HCT116 (cell line): ENCODE measurements at places on chromosomes 5 and 9.
A peak's percentile ranks its signal among the peaks of the same experiment; 100 is the strongest.

- DNase-seq, result no peak
Measured at GRCh38 chr5:174064171-174064570, 18.7 kb downstream of the NSG2 start.

- no peak for DNase-seq
Measured at GRCh38 chr5:39455645-39456044, 30.9 kb upstream of the DAB2 start.

GRCh38 chr5:142314606-142315005 lies 10.2 kb downstream of the SPRY4 start:
- no peak for DNase-seq

DNA sequence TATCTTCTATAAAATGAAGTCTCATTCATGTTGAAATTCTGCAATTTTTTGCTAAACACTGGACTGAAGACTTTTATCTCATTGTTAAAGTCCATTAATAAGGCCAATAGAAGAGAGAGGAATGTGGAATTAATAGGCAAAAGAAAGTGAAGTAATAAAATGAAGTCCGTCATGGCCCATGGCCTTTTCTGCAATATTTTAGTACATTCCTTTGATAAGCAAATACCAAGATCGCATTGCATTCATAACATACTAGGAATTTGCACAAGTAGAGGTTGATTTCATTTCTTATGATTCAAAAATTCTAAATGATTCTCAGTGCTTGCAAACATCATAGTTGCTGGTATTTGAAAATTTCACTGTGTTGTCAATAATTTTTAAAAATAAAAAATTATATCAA lies 664.0 kb downstream of the NR2F1-AS1 start:
- no peak for DNase-seq

GRCh38 chr5:86675311-86675710 lies 57.6 kb downstream of the COX7C start:
- no peak for DNase-seq

- DNase-seq, result no peak
Measured at GRCh38 chr9:90062982-90063381, 458.2 kb downstream of the GADD45G start.

DNA sequence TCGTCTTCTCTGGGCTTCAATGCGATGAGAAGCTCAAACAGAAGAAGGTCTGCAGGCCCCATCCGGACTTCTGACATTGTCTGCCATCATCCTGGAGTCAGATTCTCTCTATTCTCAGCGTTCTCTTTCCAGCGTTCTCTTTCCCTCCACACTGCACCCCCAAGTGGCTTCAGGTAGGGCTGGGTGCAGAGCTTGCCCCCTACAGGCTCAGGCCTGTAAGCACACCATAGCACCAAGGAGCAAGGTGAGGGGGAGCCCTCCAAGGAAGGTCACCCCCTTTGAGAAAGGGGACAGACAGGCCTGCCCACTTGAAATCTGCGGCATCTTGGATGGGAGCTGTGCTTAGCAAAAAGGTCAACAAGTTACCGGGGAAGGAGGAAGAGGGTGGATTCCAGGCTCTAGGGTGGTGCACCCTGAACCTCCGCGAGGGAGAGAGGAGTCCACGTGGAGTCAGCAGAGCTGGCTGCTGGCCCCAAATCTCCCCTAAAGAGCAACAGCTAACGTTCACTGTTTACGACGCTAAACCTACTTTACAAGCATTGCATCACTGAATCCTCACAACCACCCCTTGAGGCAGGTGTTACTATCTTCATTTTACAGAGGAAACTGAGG lies 27.5 kb downstream of the GPX3 start:
- no peak for DNase-seq

DNA sequence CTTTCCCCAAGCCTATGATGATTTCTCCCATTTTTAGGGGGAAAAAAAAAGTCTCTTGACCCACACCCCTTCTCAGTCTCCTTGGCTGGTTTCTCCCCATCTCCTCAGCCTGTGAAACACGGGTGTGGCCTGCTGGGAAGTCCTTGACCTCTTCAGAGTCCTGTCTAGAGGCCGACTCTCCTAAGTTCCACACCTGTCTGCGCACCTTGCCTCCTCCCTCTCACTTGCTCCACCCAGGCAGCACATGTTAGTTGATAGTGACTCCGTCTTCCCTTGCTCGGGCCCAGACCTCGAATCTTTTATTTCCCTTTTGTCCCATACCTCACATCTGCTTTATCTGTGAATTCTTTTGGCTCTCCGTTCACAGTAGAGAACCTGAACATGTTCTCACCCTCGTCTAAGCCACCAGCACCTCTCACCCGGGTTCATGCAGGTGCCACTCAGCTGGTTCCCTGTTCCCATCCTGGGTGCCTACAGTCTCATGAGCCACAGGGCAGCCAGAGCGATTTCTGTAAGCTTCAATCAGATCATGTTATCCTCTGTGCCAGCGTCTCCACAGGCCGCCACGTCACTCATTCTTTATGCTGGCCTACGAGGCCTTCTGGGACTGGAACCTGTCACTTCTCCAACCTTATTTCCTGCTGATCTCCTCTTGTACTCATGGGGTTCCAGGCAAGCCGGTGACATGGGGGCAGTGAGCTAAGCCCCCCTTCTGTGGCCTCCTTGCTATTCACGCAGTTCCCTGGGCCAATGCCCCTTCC lies 51.7 kb upstream of the LRRTM2 start:
- no peak for DNase-seq

GRCh38 chr5:128844354-128844923 lies 120.8 kb upstream of the SLC27A6 start:
- DNase-seq, result no peak

DNA sequence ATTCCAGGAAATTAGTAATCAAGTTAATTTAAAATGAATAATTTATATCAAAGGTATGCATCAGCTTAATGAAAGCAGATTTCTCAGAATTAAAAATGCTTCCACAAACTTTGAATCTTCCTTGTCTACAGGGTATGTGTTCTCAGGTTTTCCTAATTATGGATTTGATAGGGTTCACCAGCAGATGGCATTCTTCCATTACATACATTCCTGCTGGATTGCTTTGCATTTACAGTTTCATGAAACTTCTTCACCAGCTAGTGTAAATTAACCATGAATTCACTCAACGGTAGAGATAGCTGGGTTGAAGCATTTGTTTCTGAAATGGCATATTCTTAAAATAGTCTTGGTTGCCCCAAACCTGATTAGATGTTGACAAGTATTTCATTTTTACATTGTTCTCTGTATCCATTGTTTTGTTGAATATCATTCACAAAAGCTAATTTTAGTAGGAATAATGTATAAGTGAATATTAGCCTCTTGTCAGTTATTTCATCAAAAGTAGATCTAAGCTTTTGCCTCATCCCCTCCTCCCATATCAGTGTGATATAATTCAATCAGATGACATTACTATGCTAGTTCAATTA lies 68.7 kb upstream of the WDR41 start:
- peak; percentile 38 for DNase-seq

GRCh38 chr9:88722753-88723152 lies 187.8 kb downstream of the NXNL2 start:
- DNase-seq, result no peak

GRCh38 chr5:90161414-90161813 lies 248.1 kb downstream of the CETN3 start:
- peak; percentile 39 for DNase-seq

DNA sequence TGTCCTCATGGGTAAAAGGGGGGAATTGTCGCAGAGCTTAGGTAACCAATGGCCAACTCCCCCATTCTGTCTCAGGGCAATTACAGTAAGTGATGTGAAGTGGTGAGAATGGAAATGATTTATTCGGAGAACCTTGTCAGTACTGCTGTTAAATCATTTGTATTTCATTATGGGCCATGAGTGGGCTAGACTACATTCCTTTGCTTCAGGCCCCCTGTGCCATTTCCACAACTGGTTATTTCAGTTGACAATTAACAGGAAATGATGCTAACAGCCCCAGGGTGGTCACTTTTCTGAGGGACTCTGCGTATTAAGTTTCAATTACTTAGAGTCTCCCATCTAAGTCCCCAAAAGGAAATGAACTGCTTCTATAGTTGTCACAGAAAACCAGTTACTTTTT lies 653.7 kb downstream of the CCDC171 start:
- DNase-seq, result no peak

DNA sequence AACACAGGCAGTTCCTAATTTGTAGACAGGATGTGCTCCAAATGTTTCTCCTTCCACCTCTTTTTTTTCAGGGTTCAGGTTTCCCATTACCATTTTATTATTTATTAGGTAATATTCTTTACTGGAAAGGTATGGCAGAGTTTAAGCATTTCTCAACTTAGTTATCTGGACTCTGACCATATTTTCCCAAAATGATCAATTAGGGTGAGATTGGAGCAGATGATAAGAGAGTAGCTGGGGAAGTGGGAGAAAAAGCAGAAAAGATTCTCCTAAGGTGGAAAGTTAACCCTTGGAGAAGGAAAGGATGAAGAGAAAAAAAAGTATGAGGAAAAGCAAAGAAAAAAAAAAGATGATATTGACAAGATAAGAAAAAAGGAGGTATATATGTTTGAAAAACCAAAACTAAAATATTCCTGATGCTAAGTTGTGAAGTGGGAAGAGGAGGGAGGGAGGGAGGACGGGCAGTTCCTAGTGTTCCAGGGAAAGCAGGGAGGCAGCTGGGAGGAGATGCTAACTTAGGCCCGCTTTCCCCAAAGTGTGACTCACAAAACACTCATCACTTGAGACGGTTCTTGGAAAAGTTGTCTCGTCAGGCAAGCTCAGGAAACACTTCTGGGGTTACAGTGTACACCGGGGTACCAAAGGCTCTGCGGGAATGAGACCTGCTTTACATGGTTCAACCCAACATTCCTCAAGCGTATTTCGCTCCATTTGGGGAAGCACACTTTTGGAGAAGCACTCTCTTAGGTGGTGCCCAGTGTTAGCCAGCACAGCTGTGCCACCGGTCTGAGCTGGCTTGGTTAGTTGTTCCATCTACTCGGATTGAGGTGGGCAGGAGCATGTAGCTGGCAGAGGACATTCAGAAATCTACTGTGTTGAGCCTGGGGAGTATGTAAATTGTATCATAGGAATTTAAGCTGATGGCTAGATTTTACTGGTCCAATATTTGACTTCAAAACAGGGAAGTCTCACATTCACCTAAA lies 35.1 kb downstream of the B4GALT1 start:
- DNase-seq, result no peak

DNA sequence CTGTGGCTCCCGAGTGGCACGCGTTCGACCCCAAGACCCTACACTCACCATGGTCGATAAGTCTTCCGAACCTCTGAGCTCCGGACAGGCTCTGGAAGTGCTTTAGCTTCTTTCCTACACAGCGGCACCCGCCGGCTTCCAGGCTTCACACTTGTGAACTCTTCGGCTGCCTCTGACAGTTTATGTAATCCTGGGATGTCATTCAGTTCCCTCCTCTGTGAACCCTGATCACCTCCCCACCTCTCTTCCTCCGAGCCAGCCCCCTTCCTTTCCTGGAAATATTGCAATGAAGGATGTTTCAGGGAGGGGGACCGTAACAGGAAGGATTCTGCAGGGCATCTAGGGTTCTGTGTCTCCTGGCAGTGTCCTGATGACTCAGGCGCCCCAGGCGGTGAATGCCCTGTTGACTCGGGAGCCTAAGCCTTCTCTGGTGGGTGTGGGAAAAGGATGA lies at the start of gene CD14:
Gene CD14 (minus strand): TSS at position 155 of the 451 bp plus-strand sequence. CDS start 104 bp downstream, at position 51.
- no peak for DNase-seq

- DNase-seq, result no peak
Measured at GRCh38 chr9:18023332-18023731, 444.5 kb downstream of the SH3GL2 start.
